ENCODE measurements at places on chromosomes 7 and 10.

GRCh38 chr7:23212841-23213240, 31.0 kb downstream of the NUP42 start:
- DNase-seq: no peak

DNA sequence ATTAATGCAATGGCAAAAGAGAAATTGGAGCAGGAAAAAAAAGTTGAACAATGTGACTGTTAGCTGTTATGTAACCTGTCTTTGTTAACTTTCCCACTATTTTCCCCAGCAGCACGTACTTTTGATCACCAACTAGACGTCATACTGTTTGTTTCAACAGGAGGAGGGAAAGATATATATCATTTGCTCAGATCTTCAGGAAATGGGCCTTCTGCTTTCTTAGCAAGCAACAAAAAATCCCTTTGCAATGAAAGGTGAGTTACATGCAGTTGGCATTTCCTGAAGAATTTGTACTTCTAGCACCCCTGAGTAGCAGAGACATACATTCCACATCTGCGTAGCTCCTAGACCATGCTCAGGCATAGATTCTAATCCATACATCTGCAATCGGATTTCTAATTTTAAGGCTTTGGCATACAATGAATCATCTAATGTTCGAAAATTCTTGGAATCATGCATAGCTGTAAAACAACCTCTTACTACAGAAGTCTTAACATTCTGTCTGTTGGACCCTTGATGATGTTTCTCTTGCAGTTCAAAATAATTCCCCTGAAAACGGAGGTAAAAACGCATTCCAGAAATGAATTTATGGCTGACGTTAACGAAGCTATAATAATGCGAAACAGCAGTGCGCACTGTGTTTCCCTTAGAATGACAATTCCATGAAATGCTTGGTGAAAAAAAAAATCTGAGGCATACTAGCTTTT, 286.9 kb upstream of the MGMT start:
- DNase-seq: no peak

DNA sequence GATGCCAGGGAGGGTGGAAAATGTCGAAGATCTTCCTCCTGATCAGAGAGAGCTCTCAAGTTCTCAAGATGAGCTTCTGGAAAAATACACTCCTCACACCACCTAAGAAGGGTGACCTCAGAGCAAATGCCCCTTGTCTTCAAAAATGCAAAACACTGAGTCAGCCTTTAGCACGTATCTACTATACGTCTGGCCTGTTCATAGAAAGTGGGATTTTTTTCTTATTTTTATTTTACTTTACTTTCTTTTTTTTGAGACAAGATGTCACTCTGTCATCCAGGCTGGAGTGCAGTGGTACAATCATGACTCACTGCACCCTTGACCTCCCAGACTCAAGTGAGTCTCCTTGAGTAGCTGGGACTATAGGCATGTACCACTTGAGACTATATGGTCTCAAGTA, 57.1 kb downstream of the AFAP1L2 start:
- no peak for DNase-seq

GRCh38 chr7:103446049-103446520, at the start of gene SLC26A5:
SLC26A5 (minus strand) TSS chr7:103446207; CDS start chr7:103421514, 24,693 bp downstream.
- DNase-seq: no peak

DNA sequence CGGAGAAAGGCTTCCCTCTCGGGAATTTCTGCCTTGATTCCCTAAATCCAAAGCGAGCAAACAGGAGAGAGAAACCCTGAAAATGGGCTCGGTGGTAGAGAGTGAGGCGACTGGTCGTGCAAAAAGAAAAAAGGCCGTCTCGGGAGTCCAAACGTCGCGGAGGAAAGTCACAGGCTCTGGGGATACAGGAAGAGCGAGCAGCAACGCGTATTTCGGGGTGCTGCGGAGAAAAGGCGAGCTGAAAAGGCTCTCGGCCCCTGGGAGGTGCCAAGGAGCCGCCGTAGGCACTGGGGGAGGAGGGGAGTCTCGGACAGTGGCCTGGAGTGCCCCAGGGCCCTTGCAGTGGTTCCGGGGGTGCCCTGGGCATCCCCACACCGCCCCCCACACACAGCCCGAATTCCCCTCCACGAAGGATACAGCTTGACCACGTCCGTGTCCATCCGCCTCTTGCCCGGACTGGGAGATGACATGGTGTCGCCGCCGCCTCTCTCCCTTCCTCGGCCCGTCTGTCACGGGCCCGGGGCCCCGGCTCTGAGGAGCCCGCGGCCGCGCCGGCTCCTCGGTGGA, 591 bp downstream of the UBE2H start:
- peak; percentile 37 for DNase-seq

DNA sequence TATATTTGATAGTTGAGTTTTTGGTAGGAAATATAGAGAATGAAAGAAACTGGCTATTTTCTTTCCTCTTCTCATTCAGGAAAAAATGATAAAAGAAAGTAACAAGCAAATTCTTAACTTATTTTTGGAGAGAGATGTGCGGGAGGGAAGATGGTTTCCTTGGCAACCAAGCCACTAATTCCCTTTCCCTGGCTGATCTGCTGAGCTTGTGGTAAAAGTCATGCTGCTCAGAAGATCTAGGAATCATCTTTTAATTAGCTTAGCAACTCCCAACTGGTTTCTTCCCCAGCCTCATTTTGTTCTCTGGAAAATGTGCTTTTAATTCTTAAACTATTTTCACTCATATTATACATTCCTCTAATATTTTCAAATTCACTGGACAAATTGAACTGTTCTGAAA, 11.8 kb downstream of the UROS start:
- DNase-seq: no peak

DNA sequence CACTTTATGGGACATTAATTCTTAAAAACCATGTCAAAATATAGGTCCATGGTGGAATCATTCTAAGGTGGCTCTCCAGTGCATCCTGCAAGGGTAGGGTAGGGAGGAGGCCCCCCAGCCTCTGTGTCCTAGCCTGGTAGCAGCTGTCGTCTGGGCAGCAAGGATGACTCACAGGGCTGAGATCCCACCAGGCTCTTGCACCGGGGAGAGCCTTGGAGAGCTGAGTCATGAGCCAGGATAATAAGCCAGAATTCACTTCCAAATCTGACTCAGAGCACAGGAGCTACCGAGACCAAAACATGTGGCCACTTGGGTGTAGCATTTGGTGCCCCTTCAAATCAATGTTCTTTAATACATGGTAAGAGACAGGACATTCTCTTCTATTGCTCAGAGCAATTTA, 298.5 kb downstream of the NEBL start:
- no peak for DNase-seq

DNA sequence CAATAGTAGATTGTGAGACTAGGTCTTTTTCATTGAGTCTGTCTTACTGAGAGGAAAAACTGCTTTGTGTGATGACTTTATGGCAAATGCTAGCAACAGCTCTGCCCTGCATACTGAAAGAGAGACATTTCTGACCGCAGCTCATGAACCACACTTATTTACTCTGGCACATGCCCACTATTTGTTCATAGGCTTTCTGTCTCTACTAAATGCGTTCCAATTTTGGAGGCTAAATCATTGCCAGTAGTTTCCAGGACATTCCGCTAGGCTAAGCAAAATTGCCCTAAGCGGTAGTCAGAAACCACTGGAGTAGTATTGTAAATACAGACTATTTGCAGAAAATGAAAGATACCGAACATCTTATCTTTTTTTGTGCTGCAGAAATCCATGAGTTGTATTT, 55.6 kb upstream of the DLX6 start:
- DNase-seq: no peak

- no peak for DNase-seq
Observed at GRCh38 chr10:27256299-27257189, 15.9 kb upstream of the ACBD5 start.

- no peak for DNase-seq
Observed at GRCh38 chr10:59675812-59676211, 33.8 kb downstream of the SLC16A9 start.

GRCh38 chr10:29535778-29536453, 98.9 kb downstream of the SVIL start:
- DNase-seq: no peak

DNA sequence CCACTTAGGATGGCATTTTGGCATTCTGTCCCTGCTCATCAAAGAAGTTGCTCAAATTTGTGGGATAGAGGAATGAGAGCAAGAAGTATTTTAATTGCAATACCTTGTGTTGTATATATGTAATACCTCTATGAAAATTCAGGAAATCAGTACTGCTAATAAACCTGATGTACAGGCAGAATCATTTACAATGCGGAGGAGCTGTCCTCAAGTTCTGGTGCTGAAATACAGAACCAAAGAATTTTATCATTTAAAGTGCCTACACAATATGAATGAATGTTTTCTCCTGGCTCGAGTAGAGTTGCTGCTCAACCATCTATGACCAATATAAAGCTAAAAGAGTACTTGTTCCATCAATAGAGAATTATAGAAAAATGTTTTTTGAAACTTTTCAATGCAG, 305.8 kb downstream of the PLXNA4 start:
- DNase-seq: no peak

DNA sequence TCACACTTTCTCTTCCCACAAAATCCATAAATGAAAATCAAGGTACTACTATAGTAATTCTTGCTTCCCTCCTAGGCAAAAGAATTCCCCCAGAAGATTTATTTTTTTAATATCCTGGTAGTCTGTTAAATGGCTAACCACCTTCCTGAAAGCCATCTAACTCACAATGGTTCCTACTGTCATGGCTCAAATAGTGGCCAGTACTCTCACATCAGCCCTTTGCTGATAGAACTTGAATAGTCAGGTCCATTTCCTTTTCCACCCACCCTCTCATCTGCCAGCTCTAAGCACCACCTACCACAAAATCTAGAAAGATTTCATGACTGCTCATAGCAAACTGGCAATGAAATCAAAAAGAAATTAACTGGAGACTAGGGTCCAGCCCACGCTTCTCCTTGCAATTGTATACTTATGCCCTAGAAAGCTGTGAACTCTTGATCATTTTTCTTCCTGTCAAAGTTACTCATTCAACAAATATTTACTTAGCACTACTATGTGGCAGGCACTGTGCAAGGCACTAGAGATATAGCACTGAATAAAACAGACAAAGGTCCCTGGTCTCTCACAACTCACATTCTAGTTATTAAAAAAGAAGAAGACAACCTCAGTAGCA, 60.4 kb downstream of the ARMH3 start:
- DNase-seq: no peak

GRCh38 chr7:69857014-69857413, 258.7 kb downstream of the AUTS2 start:
- no peak for DNase-seq

DNA sequence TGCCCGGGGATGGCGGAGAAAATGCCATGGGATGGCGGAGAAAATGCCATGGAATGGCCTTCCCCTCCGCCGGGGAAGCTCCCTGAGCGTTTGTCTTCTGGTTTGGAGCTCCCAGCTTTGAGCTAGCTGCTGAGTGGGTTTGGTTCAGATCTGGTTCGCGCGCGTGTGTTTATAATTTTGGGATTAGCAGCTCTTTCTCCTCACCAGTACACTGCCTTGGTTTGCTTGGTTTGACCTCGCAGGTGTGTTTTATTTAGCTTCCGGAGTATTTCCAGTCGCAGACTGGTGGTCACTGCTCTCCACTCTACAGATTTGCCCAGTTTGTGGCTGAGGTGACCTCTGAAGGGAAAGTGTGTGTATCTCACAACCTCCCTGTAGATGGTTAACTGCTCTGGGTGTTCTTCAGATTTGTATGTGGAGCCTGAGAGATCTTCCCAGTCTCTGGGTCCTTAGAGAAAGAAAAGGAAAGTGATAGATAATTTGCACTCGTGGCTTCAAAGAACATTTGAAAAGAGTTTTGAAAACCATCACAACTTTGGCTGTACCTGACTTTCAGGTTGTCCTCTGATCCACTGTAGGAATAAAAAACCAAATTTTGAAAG, 597 bp downstream of the ZNF277 start:
- DNase-seq: no peak

GRCh38 chr7:130380861-130381455, 664 bp downstream of the CPA1 start:
- DNase-seq: no peak

- no peak for DNase-seq
Observed at GRCh38 chr10:909831-910230, 21.7 kb downstream of the LARP4B start.

- DNase-seq: peak; percentile 67
Observed at GRCh38 chr10:8473205-8473604, 418.7 kb downstream of the GATA3 start.

DNA sequence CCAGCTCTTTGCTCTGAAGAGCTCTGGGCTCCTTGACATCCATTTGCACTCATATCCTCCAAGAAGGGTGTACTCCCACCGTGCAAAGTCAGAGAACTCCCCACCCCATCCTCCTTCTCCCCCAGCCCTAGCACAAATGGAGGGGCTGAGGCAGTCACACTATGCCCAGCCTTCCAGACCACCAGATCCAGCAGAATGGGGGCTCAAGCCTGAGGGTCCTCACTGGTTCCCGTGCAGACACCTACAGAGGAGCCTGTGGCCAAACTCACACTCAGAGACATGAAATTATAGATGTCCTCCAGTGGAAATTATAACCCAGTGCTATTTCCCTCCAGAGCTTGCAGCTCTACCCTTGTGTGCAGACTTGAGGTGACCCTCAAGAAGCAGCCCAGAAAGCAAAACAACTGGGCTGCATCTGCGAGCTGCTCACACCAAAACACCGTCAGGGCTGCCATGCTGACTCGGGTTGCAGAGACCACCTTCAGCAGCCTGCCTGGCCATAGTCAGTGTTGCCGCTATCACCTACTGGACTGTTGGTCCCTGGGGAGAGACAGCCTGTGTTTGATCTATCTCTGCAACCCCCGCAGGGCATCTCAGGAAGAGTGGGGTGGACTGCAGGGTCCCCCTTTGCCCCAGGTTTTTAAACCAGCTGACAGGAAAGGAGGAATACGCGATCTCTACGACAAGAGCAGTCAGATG, 7.4 kb downstream of the ZNF488 start:
- DNase-seq: no peak

- DNase-seq: peak; percentile 85
Observed at GRCh38 chr7:38335492-38336147, 62.2 kb upstream of the TARP start.

GRCh38 chr10:88110822-88111221, 247.4 kb downstream of the PTEN start:
- DNase-seq: no peak

- no peak for DNase-seq
Observed at GRCh38 chr10:89102735-89103134, 104.4 kb downstream of the CH25H start.

- no peak for DNase-seq
Observed at GRCh38 chr10:124160176-124160575, 66.8 kb upstream of the CHST15 start.

DNA sequence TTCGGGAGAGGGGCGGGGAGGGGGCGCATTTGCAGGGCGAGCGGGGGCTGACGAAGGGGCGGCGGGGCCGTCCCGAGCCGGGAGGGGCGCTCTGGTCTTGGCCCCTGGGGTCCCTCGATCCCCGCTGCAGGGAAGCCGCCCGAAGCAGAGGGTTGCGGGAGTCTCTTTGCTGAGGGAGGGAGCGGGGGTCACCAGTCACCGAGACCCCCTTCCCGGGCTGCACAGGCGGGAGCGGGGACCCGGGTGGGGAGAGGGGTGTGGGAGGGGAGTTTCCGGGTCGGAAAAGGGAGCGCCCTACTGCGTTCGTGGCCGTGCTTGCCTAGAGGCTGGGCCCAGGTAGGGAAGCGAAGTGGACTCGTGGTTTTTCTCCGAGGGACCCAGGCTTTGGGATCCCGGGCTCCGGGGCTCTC, 422 bp downstream of the AP1S1 start:
- no peak for DNase-seq
